ENCODE measurements at places on chromosomes 1 and 21. TPM values are rescaled to one million over a fixed set of nuclear protein-coding genes. Genes with fewer than 3 reads are reported as not detected.
A peak's percentile ranks its signal among the peaks of the same experiment; 100 is the strongest.

DNA sequence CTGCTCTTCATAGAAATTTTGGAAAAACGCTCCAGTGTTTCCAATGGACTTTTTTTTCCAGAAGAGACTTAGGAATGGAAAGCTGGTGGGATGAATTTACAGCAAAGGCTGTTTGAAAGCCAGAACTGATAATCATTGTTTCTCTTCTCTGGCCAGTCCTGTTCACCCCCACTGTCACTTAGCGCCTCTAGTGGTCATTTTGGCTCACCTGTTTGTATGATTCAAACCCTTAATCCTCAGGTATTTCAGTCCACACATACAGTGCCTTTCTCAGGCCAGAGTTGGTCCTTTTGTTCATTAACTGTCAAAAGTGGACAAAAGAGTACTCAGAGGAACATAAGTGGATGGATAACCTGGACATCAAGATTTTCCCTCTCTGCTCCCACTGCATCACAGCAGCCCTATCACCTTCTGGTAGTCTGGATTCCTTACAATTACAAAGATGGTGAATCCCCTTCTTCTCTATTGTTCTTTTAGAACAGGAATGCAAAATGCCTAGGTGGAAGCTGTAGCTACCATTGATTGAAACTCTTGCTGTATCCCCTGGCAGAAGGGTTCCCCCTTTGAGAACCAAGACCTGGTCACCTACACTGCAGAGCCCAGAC, 177.6 kb upstream of the OLFM3 start:
- DNase-seq, result peak; percentile 23

GRCh38 chr1:210092366-210092765, 140.2 kb upstream of the SERTAD4 start:
- no peak for DNase-seq

DNA sequence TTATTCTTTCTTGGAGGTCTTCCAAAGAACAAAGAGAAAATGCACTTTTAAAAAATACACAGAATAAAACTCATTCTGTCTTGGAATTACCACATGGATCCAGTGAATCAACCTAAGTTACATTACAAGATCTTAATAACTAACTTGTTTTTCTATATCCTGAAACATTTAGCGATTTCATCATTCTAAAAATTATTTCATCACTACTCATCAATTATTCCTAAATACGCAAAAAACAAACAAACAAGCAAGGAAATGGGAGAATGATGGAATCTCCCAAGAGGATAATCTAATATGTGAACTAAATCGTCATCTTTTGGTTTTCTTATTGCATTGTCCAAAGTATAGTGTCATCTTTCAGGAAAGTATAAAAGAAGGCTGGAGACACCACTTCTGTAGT, 38.5 kb upstream of the GNG4 start:
- no peak for DNase-seq

The TTC22 gene
- 6.5 TPM for total RNA-seq

The XKR8 gene
- total RNA-seq, result 8.0 TPM

- DNase-seq, result no peak
Measured at GRCh38 chr1:46421739-46422138, 27.6 kb downstream of the FAAH start.

GRCh38 chr21:16588433-16588860, 858.7 kb downstream of the USP25 start:
- DNase-seq, result no peak

DNA sequence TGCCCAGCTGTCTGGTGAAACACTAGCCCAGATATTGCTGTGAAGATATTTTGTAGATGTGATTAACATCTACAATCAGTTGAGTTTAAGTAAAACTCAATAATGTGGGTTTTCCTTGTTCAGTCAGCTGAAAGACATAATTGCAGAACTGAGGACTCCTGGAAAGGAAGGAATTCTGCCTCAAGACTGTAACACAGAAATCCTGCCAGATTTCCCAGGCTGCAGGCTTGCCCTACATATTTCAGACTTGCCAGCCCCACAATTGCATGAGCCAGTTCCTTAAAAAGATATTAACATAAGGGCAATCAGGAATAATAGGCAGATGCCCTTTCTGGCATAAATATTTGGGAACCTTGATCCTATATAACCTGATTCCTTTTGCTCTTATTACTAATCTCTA, 14.2 kb upstream of the NIBAN1 start:
- no peak for DNase-seq

The RNU1-4 gene
- total RNA-seq, result 1,730 TPM

DNA sequence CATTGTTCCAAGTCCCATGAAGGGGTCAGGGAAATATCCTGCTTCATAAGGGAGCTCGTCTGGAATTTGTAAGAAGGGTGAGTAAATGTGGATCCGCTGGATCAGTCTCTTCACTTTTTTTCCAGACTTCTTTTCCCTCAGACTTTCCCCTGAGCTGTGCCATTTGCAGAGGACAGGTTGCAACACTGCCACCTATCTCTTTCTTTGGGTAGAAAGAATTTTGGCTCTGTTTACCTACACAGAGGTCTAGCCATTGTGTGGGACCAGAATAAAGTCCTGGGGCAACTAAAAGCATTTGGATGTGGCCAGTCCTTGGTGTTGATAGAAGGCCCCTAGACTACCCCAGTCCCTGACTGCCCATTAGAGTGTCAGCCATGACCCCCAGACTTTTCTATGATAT, 1146.7 kb upstream of the PRMT6 start:
- DNase-seq, result no peak

- DNase-seq, result no peak
Measured at GRCh38 chr1:95948023-95948422, 714.0 kb downstream of the RWDD3 start.

- DNase-seq, result no peak
Measured at GRCh38 chr1:34296059-34296458, 119.4 kb downstream of the C1orf94 start.

The ARMH1 gene
- total RNA-seq, result 88.4 TPM

The CADM3 gene
- total RNA-seq, result not detected

GRCh38 chr1:212557739-212558692, 50.5 kb upstream of the ATF3 start:
- no peak for DNase-seq

- no peak for DNase-seq
Measured at GRCh38 chr1:165703648-165704047, 5.3 kb upstream of the ALDH9A1 start.

DNA sequence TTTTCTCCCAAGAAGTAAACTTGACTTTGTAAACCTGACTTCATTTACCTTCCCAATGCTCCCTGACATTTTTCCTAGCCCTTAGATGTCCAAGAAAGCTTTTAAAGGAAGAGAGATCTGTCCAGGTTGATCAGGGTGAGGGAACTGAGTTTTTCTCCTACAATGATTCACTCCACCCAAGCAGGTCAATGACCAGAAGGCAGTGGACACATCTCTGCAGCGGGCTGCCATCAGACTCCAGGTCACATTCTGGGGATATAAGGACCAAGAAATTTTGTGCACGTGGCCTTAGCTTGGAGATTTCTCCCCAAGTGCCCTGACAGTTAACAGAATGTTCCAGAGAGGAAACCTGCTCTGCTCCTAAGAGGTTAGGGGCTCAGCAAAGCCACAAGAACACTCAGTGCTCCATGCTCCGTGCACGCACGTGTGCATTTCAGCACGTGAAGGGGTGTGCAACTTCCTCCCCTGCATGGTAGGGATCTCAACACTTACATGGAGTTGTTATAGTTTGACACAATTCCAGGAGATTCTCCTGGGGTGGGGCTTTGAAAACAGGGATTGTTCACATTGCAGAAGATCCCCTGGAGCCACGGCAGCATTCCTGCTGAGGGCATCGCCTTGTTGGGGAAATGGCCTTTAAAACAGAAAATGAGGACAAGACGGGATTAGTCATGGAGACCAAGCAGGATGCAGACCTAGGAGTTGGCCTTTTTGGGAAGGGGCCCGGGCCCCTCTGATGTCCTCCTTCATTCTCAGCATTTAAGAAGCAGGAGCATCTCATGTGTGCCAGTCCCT, 9.8 kb downstream of the ABCA4 start:
- no peak for DNase-seq

DNA sequence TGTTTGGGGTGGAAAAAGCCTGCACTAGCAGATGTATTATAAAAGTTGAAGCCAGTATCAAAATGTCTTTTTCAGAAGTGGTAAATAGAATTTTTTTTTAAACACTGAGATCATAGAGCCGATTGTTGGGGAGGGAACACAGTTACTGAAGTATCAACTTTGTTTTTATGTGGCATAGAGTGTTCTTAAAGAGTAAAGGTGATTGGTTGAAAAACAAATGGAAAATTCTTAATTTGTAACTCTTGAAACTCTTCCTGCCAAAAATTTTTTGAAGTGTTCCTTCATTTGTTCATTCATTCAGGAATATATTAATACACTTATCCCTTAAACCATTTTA, 83.3 kb downstream of the DISP1 start:
- no peak for DNase-seq

- no peak for DNase-seq
Measured at GRCh38 chr1:232037774-232038388, 411.3 kb downstream of the DISC1 start.

The ASPM gene
- total RNA-seq, result 87.5 TPM

The DEGS1 gene
- 71.3 TPM for total RNA-seq

DNA sequence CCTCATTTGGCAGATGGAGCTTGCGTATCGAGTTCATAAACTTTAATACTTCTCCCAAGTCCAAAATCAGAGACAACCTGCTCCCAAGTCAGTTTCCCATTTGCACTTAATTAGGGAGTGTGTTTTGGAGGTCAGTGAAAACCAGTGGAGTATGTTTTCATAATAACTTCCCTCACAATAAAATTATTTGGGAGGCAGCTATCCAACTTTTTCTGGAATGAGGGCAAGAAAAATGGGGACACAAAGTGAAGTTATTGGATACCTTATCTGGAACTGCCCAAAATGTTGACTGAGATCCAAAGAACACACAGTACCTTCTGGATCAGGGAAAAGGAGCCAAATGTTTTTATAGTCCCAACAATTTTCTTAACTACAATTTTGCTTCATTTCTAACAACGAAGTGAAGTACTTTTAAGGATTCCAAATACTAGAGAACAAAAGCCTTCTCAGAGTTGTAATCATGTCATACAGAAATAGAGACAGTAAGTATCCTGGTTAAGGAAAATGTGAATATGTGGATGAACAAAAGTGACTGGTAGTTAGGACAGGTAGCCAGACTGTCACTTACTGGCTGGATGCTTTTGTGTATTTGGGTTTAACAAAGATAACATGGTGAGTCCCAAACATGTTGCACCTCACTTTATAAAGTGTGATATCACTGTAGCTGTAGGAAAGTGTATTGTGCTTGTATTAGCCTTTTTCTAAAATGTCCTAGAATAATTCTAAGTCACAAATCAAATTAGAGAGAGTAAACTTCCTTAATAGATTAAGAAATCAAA, 325.0 kb downstream of the HLX start:
- no peak for DNase-seq

DNA sequence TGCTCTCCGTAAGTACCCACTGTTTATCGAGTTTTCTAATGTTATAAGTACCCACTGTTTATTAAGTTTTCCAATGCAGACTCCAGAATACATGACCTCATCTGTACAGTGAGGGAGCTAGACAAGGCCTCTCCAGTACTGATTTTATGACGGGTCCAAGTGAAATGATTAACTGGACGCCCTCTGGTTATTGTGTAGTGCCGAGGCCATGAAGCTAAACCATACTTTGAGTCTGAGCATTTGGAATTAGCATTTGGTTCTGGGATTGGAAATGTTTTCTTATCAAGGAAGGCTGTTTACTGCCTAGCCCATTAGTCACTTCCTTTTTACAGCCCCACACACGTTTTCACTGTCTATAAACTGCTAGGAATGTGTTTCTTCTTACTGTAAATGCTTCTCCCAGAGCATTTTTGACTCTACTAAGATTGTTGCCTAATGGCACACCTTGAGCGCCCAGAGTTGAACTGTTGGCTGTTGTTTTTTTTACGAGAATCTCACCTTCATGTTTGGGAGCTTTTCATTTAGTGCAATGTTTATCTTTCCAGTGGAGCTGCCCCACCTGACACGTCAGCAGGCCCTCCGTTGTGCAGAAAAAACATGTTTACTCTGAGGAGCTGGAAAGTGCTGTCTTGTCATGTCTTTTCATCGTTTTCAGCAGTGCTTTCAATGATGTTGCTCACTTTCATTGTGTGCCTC, 26.9 kb downstream of the SPATA46 start:
- no peak for DNase-seq

- DNase-seq, result peak; percentile 34
Measured at GRCh38 chr1:55212349-55213150, 2.6 kb downstream of the USP24 start.

DNA sequence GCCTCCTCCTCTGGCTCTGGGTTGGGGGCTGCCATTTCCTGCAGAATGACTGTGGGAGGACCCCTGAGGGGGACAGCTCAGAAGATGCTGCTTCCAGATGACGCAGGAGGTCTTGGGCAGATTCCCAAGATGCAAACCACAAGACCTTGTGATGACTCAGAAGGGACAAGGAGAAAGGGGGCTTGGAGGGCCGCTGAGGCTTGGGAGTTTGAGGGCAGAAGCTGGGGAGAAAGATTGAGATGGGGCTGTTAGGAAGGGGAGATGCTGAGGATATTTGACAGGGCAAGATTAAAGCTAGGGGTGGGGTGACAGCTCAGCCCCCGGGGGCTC, 7.5 kb downstream of the PTPRU start:
- no peak for DNase-seq

The CBR3 gene
- total RNA-seq, result 29.6 TPM

The BMP8B gene
- total RNA-seq, result 0.26 TPM

DNA sequence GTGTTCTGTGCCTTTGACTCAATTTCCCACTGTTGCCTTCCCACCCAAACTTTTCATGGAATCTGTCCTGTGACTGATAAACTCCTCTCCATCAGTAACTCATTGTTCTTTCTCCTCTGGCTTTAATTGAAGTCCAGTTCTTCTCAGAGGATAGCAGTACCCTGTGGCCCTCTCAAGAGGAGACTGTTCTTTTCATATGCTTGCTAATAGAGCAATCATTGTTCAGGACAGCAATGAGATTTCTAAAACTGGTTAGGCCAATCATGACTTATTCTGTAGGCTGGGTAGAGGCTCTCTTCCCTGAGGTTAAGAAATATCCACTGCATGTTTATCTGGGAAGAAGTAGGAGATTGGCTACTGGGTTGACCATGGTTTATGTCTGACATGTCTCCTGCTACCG, 98.8 kb downstream of the CHD1L start:
- DNase-seq, result no peak

DNA sequence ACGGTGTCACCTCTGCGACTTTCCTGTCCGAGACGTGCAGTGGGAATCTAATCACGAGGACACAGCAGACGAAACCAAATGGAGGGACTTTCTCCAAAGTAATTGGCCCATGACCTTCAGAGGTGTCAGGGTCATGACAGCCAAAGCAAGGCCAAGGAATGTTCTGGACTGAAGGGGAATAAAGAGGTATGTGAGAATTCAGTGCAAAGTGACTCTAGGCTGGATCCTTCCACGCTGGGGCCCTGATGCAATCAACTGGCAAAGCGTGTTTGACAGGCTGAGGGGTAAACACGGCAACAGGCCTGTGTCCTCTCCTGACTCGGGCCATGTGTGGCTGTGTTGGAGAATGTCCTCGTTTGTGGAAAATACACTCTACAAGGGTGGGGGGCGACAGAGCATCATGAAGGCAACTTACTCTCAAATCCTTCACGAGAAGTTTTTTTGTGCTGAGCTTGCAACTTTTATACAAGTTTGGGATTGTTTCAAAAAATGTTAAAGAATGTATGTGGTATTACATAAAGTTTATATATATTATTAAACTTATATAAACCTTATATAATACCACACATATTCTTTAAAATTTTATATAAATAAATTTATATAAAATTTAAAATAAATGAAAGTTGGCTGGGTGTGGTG, 1.7 kb downstream of the CFAP74 start:
- DNase-seq, result no peak

Data from activated CD8-positive, alpha-beta T cell treated with anti-CD3 and anti-CD28 coated beads, Interleukin-2, amount 10 ng/mL, durations not matched to agents 7 days and 5 days (primary cell).